ENCODE measurements at places on chromosomes 1 and 21. TPM values are rescaled to one million over a fixed set of nuclear protein-coding genes. Genes with fewer than 3 reads are reported as not detected.
A peak's percentile ranks its signal among the peaks of the same experiment; 100 is the strongest.

DNA sequence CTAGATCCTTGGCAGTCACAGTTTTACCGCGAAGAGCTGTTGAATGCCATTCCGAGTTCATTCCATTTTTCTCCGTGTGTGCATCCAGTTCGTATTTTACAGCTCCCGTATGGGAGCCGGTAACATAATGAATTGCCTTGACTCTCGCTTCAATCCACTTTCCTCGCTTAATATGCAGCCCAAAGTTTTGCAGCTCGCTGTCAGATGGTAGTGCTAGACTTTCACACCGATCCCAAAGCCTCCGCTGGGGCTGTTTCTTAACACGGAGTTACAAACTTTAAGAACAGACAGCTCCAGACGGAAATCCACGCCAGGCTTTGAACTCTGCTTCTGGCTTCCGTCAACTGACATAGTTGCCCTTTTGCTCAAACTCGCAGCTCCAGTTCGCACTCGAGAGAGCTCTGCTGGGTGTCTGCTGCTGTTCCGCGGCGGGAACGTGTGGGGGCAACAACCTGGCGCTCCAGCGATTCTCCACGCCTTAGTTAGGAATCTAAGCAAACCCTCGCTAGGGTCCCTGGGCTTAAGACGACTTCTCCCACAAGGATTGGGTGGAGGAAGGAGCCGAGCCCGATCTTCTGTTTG lies 3.5 kb upstream of the ARID1A start:
- no peaks in the 10 kb centered on the region for H3K36me3 ChIP-seq
- DNase-seq, result peak; percentile 81
- peak overlapping the region; percentile 88 for H3K4me3 ChIP-seq
- no peaks in the 10 kb centered on the region for H3K27me3 ChIP-seq

DNA sequence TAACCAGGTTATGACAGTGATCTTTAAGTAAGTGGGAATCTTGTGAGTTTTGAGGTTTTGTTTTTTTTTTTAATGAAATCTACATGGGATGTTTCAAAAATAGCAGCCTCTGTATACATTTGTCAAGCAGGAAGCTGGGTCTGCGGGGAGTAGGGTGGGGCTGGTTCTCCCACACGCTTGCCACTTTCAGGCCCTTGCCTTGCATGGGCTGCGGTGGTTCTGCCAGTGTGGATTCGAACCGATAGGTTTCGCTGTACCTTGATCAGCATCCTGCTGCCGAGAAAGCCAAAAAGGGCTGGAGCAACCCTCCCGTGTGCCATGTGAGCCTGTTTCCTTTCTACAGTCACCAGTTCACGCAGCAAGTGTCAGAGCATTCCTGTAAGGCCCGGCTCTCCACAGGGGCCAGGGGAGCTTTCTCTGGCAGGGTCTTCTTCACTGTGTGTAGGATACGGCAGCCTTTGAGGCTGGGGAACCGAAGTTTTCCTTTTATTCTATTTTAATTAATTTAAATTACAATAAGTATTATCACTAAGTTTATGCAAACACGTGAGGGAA lies 79.2 kb upstream of the SAMD11 start:
- H3K4me1 ChIP-seq, result peaks cover 39% of the 10 kb centered on the region
- no peak for DNase-seq

JAK1 gene
- total RNA-seq, result 99.9 TPM

GRCh38 chr1:226781937-226782609 lies 43.0 kb upstream of the ITPKB start:
- no peak overlapping the region for H3K27ac ChIP-seq
- no peak for DNase-seq
- H3K36me3 ChIP-seq, result no peaks in the 10 kb centered on the region
- H3K27me3 ChIP-seq, result peaks cover 20% of the 10 kb centered on the region

TNFRSF25 gene
- 88.0 TPM for total RNA-seq

ARID4B gene
- total RNA-seq, result 55.3 TPM

- H3K27ac ChIP-seq, result no peak overlapping the region
- peaks cover 12% of the 10 kb centered on the region for H3K36me3 ChIP-seq
- H3K4me1 ChIP-seq, result peaks cover 3% of the 10 kb centered on the region
- H3K4me3 ChIP-seq, result no peak overlapping the region
- no peak for DNase-seq
Measured at GRCh38 chr1:246837418-246838117, 94.2 kb downstream of the AHCTF1 start.

GRCh38 chr1:101112051-101112780 lies 86.6 kb upstream of the DPH5 start:
- H3K27me3 ChIP-seq, result no peaks in the 10 kb centered on the region
- H3K4me3 ChIP-seq, result peak overlapping the region; percentile 58
- peak overlapping the region; percentile 89 for H3K27ac ChIP-seq

DNA sequence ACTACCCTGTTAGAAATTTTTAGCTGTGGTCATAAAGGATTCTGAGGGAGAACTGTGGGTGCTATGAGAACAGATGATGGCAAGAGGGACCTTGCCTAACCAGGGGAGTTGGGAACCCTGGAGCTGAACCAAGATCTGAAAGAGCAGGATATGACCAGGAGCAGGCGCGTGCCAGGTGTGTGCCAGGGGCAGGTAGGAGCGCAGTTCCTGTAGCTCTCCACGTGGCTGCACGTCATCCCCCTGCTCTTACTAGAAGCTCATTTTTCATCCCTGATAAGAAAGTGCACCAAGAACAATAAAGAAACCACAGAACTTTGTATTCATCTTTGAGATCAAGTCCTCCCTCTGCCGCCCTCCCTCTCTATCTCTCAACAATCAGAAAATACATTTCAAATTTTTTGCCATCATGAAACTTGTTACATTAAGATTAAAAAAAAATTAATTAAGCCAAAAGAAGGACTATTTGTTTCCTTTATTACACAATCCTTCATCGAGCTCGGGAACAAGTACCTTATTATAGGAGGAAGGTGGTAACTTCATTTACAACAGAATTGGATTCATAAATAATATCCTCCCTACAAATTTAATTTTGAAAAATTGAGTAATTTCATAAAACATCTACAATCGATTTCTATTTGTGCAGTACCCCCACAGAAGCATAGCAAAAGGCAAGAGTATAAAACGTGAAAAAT lies 78.5 kb downstream of the SLC35F3 start:
- H3K27me3 ChIP-seq, result no peaks in the 10 kb centered on the region
- no peak overlapping the region for H3K27ac ChIP-seq
- no peak overlapping the region for H3K4me3 ChIP-seq
- no peak for DNase-seq
- H3K36me3 ChIP-seq, result no peaks in the 10 kb centered on the region

DNA sequence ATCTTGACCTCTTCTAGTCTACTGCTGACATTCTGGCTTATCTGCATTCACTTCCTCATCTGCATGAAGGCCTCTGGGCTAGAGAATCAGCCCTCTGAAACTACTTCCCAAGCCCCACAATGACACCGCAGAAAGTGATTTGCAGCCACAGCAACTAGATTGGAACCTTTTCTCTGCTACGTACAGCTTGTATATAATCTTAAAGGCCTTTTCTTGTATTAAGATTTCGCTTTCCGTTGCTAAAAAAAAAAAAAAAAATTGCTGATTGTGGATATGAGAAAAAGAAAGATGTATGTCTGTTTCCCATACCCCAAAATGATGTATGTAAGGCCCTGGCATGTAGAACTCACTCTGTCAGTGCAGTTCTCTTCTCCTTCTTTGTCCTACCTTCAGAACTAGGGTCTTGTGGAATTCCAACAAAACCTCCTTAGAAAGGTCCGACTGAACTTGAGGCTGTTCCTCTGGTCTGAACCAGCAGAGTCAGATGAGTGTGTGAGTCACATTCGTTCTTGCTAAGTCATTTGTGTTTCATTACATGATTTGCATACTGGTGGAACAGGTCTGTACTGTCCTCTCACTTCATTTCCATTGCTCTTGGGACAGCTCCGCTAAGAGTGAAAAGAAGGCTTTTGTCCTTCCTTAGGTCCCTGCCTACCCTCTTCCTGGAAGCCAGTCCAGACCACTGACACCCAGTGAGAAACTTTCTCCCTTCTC lies 62.7 kb downstream of the PLPP3 start:
- H3K36me3 ChIP-seq, result no peaks in the 10 kb centered on the region
- no peak for DNase-seq
- no peak overlapping the region for H3K27ac ChIP-seq
- H3K4me3 ChIP-seq, result no peak overlapping the region
- no peaks in the 10 kb centered on the region for H3K4me1 ChIP-seq

CACYBP gene
- 311 TPM for total RNA-seq

DNA sequence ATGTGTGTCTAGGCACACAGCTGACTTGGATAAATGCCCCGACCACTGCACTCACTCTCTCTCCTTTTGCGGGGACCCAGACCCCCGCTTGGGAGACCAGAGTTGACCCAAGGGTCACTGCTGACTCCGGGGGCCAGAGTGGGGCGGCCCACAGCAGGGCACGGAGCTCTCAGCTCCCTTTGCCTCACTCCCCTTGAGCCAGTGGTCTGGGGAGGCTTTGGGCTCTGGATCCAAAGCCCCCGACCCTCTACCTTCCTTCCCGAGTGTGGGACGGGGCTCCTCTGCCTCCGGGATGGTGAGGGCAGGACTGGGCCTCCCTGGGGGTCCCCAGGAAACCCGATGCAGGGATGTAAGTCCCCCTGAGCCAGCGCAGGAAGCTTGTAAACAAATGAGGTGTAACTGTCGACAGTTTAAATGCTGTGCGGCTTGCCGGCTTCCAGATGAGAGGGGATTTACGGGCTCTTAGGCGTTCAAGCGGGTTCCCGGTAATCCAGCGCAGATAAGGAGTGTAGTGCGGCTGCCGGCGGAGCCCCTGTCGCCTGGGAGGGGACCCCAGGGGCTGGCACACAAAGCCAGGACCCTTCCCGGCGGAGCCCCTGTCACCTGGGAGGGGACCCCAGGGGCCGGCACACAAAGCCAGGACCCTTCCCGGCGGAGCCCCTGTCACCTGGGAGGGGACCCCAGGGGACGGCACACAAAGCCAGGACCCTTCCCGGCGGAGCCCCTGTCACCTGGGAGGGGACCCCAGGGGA lies 7.4 kb downstream of the ACTRT2 start:
- H3K27ac ChIP-seq, result no peak overlapping the region
- no peaks in the 10 kb centered on the region for H3K36me3 ChIP-seq
- H3K4me1 ChIP-seq, result no peaks in the 10 kb centered on the region

GRCh38 chr1:146036965-146037646 lies 15.6 kb upstream of the HJV start:
- no peaks in the 10 kb centered on the region for H3K36me3 ChIP-seq
- H3K27ac ChIP-seq, result peak overlapping the region; percentile 90
- peaks cover 7% of the 10 kb centered on the region for H3K27me3 ChIP-seq
- peak; percentile 71 for DNase-seq
- peaks cover 41% of the 10 kb centered on the region for H3K4me1 ChIP-seq

S100A11 gene
- 295 TPM for total RNA-seq

DNA sequence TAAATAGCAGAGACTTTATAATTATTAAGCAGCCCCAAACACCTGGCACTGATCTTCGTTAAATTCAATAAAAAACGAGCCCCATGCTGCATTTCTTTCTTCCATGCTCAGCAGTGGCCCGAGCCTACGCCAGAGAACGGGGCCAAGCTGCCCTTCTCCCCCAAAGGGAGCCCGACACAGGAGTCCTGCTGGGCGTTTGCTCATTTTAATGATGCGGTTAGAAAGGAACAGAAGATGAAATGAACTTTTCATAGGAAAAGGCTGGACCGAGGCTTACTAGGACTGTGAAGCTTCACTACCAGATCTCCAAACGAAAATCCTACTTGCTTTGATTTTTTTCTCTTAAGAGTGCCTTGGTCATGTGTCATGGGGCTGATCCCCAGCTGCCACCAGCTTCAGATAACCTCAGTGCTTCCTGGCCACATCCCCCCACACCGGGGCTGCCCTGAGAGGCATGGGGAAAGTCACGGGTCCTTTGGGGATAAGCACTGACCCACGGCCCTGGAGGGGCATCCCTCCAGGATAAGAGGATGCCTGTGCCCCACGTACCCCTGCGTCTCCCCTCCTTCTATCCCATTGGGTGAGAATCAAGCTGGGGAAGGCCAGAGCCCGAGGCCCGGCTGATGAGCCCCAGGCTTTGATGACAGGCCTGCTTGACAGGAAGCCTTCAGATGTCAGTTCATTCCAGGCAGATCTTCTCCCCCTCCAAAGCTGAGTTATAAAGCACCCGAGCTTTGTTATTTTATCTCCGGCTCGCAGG lies 34.2 kb downstream of the PGBD5 start:
- H3K4me3 ChIP-seq, result no peak overlapping the region
- H3K27ac ChIP-seq, result no peak overlapping the region
- peaks cover 6% of the 10 kb centered on the region for H3K27me3 ChIP-seq
- no peaks in the 10 kb centered on the region for H3K4me1 ChIP-seq
- no peak for DNase-seq

PDE9A gene
- total RNA-seq, result 16.6 TPM

SLAMF8 gene
- total RNA-seq, result 0.34 TPM

GRCh38 chr1:224149709-224150108 lies 33.3 kb upstream of the DEGS1 start:
- H3K4me1 ChIP-seq, result peaks cover 16% of the 10 kb centered on the region
- no peaks in the 10 kb centered on the region for H3K27me3 ChIP-seq

CAMK1G gene
- not detected for total RNA-seq

VPS26C gene
- total RNA-seq, result 58.0 TPM

Data from activated T-helper 2 cell treated with anti-CD3 and anti-CD28 coated beads, Interferon-gamma antibody, Interleukin-2, Interleukin-4, amounts not matched to agents 10 μg/mL and 5 μg/mL and 100 μg/mL, durations not matched to agents 14 hours and 24 hours and 36 hours (primary cell).